ENCODE measurements at places on chromosomes 3 and 15.

DNA sequence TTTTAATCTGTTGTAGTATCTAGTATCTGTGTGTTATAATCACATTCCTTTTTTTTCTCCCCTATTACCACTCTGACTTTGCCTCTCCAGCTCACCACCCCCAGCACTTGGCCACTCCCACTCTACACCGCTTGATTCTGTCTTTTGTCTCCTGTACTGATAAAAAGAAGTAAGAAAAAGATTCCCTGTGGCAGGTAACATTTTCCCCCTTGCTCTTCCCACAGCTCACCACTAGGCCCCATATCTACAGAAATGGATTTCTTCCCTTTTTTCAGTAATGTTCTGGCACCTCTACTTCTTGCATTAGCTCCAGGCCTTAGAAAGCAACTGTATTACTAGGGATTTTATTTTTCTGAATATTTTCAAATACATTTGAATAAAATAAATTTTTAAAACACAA lies 25.6 kb downstream of the KCNH8 start:
- no peak overlapping the region for H3K4me3 ChIP-seq
- H3K27ac ChIP-seq, result no peak overlapping the region
- DNase-seq, result no peak
- H3K36me3 ChIP-seq, result no peaks in the 10 kb centered on the region

DNA sequence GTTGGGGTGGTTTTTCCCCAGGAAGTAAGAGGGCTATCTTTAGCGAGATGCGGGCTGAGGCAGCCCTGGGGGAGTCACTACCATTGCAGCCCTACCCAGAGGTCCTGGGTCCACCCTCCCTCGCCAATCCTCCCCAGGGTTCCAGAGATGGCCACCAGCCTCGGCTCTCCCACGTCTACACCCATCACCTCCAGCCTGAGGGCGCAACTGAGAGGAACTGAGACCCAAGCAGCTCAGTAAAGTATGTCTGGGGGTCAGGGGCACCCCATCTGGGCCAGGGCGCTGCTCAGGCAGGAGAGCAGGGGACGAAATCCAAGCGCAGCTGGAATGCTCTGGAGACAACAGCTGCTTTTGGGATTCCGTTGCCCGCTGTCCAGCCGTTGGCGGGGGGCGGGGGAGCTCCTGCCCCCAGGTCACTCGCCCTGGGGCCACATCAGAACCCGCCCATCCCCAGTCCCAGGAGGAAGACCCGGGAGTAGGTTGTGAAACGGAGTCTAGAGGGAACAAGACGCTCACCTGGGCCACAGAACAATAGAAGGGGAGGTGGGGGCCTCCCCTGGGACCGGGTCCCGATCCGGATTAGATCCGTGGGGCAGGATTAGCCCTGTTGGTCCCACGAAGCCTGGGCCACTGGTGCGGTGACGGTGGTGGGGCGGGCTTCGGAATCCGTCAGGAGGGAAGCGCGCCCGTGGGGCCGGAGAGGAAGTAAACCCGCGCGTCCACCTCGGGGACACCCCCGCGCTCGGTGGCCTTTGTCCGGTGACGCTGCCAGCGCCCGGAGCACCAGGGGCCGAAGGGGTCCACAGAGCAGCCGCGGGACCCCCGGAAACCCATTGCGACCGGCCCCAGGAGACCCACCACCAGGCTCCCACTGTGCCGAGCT lies 1.4 kb upstream of the NDUFAF3 start:
- H3K27me3 ChIP-seq, result no peaks in the 10 kb centered on the region
- peaks cover 34% of the 10 kb centered on the region for H3K4me1 ChIP-seq
- H3K36me3 ChIP-seq, result peaks cover 1% of the 10 kb centered on the region
- peak overlapping the region; percentile 92 for H3K4me3 ChIP-seq

DNA sequence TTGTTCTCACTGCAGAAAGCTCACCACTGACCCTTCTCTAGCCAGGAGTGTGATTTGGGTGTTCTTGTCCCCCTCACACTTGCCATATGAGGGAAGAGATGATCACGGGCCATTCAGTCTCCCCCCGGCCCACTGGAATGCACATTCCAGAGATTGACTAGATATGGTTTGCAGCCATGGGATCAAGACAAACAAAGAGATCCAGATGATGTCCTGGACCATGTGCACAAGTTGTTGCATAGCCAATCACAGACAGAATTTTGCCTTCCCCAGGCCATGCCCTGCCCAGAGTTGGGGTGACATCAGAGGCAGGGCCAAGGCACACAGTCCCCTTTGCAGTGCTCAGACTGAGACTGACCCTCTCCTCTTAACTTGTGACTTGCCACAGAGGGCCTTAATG lies 14.8 kb downstream of the MUC13 start:
- no peak overlapping the region for H3K27ac ChIP-seq
- no peaks in the 10 kb centered on the region for H3K36me3 ChIP-seq
- no peak for DNase-seq
- no peaks in the 10 kb centered on the region for H3K4me1 ChIP-seq
- H3K27me3 ChIP-seq, result no peaks in the 10 kb centered on the region

DNA sequence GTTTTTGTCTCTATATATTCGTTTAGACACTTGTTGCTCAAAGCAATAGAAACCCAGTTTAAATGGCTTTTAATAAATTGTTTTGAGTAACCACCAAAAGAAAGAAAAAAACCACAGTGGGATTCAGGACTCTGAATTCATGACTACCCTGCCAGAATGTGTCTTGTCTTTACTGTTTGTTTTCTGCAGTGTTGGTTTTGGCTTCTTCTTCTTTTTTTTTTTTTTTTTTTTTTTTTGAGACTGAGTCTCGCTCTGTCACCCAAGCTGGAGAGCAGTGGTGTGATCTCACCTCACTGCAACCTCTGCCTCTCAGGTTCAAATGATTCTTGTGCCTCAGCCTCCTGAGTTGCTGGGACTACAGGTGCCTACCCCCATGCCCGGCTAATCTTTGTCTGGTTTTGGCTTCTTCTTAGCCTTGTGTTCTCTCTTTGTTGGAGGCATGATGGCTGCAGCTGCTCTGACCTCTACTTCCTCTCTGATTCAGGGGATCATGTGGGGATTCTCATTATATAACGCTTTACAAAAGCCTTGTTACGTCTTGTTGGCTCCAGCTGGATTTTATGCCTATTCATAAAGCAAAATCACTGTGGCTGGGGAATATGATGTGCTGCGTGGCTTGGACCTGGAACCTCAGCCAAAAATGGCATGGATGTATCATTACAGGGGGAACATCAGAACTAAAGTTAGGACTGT lies 54.0 kb downstream of the PLS1 start:
- H3K27ac ChIP-seq, result no peak overlapping the region
- no peaks in the 10 kb centered on the region for H3K36me3 ChIP-seq
- H3K27me3 ChIP-seq, result no peaks in the 10 kb centered on the region
- DNase-seq, result no peak
- no peak overlapping the region for H3K4me3 ChIP-seq
- no peaks in the 10 kb centered on the region for H3K4me1 ChIP-seq

DNA sequence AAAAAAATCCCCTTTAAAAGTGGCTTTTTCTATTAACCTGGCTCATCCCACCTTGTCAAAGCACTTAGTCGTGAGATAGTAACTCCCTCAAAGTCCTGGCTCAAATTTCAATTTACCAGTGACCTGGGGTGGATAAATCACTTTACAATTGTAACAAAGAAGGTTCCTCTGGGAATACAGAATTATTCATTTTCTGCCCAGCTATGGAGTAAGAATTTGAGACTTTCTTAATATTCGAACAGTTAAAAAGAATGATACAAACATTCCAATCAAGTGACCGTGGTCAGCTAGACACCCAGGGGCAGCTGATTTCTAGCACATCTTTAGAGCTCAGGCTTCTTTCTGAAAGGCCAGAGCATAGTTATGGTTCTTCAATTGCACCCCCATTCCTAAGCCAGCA lies 291.0 kb upstream of the TGFBR2 start:
- no peak overlapping the region for H3K27ac ChIP-seq
- no peak for DNase-seq
- H3K36me3 ChIP-seq, result no peaks in the 10 kb centered on the region
- H3K4me3 ChIP-seq, result no peak overlapping the region
- H3K4me1 ChIP-seq, result peaks cover 5% of the 10 kb centered on the region
- H3K27me3 ChIP-seq, result no peaks in the 10 kb centered on the region

DNA sequence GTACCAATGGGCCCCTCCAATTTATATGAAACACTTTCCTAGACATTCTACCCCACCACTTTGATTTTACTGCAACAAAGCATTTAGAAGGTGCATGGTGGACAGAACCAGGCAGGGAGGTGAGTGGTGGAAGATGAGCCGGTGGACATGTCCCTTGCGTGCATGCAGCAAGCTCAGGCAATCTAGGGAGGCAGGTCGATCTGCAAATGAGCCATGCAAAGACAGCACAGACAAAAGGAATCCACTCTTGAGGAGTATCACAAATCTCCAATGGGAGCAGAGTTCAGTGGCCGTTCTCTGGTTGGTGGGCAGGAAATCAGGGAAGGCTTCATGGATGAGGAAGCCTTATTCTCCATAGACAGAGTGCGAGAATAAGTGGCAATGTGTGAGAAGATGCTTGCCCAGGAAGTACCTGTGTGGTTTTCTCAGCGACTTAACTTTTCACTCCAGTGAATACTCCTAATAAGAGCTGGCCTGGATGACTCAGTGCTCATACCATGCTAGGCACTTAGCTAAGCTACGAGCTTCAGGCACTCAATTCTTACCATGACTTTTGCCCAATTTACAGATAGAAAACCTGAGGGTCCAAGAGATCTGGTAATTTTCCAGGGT lies 152.5 kb downstream of the FOXP1 start:
- no peaks in the 10 kb centered on the region for H3K27me3 ChIP-seq
- no peak overlapping the region for H3K4me3 ChIP-seq
- H3K27ac ChIP-seq, result peak overlapping the region; percentile 28
- H3K36me3 ChIP-seq, result no peaks in the 10 kb centered on the region
- DNase-seq, result no peak

Data from B cell (primary cell).